HFF-Myc (cell line): ENCODE measurements at places on chromosomes 1 and 21.

DNA sequence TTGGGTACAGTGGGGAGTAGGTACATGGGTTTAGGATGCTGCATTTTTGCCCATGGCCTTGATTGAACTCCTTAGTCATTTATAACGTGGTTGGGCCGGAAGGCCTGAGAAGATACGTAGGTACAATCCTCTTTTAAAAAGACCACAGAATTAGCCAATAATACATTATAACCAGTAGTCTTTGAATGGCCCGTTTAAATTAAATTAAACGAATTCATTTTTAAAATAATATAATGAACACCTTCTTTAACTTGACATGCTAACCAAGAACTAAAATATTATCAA, 20.1 kb upstream of the ADAR start:
- no peak for DNase-seq

DNA sequence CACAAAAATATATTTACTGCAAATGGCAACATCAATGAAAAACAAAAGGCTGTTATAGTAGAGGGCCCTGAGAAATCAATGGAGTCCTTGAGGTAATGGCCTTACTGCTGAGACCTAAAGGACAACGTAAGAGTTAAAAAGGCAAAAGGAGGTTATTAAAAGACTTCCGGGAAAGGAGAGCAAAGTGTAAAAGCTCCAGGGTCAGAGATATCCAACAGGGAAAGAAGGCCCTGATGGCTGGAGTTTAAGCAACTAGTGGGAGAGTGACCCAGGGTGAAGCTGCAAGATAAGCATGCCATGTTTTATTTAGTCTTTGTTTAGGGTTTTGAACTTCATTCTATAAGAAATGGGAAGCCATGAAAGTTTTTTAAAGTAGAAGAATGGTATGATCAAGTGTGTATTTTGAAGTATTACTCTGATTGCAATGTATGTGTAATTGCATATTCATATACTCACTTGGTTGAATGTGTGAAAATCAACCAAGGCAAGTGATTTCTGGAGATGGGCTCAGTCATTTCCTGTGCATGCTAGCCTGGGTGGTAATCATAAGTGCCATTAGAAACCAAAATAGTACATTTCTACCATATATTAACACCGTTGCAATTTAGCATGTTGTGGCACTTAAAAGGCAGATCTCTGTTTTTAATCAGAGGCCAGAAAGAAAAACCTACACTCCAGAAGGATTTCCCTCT, 5.3 kb upstream of the DPYD start:
- DNase-seq = no peak

GRCh38 chr21:45329261-45330074, 41.8 kb upstream of the POFUT2 start:
- DNase-seq = no peak

DNA sequence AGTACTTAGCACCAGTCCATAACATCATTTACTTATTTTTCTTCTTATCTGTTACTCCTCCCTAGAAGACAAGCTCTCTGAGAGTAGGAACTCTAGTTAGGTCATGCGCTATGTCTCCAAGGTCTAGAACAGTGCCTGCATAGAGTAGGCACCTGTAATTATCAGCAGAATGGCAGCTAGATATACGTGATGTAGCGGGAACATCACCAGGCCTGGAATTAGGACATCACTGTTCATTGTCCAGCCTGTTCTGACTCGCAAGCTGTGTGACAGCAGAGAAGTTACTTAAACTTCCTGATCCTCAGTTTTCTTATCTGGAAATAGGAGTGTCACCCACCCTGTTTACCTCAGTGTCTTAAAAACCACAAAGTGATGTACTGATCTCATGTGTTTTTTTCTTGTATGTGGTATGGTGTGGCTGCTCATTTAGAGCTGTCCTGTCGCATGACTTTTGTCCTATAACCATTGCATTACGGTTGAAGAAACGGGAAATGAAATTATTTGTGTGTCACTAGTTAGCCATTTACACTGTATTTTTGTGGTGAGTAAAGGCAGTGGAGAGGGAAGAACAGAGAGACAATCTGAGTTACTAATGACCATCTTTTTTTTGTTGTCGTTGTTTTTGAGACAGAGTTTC, 37.1 kb upstream of the EXO1 start:
- DNase-seq = no peak

DNA sequence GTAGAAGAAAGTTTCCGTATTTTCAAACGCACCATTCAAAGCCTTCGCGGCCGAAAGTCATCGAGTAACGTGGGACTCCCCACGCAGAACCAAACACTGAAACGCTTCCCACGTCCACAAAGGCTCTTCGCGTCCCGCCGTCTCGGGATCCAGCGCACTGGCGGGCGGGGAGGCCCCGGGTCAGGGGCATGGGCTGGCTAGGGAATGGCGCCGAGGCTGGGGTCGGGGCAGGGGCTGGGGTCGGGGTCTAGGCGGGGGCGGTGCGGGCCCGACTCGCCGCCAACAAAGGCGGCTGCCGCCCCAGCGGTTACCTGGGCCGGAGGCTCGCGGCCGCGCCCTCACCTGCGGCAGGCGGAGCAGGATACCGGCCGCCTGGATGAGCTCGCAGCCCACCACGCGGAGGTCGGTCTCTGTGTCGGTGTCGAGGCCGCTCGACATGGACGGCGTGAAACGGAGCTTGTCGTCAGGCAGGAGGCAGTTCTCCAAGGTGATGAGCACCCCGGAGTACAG, 403 bp downstream of the CCNL2 start:
- no peak for DNase-seq

DNA sequence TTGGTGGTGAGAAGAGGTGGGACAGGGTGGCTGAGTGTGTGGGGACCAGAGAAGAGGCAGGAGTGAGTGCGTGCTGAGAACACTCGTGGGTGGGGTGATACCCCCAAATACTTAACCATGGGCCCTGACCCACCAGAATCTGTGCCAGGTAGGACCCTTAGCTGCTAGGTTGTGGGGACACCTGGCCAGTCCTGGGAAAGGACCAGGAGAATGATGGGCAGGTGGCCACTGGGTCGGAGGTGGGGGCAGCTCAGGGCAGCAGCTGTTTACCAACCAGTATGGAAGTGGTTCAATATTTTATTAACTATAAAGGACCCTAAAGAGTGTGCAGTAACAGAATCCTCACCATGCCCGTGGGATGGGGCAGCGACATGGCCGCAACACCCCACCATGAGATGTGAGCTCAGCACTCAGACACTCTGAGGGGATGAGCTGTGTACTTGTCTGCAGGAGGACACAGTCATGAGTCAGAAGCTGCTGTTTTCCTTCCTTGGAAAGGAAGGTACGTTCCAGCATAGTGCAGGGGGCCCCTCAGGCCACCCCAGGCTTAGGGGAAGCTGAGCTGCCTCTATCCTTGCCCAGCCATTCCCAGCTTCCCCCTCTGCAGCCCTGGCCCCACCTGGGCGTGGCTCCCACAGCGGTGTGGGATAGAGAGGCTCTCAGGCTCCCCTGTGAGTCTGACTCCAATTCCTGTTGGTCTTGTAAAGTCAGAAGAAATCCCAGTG, 25.4 kb downstream of the TEX35 start:
- DNase-seq = no peak

- DNase-seq = no peak
Measured at GRCh38 chr1:118989878-118990378, 1.8 kb upstream of the TBX15 start.
